ENCODE measurements at places on chromosomes 11 and 22.

- DNase-seq: no peak
These were observed 3.8 kb upstream of the TMEM134 start for GRCh38 chr11:67472882-67473281.

DNA sequence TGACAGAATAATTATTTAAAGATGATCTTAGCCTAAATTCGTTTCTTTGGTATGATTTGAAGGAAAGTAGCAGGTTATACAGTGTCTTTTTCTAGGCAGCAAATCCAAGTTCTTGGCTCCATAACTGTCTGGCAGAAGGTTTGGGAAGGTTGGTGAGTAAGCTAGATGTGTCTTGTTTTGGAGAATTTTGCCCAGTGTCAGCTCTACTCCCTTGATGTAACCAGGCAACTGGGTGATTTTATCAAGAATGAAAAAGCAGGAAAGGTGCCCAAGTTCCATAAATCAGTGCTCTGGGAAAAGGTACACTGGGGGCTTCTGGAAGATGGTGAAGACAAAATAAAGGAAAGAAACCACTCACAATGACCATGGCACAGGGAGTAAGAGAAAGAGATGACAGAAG is 71.5 kb upstream of the USP47 start:
- DNase-seq: no peak

DNA sequence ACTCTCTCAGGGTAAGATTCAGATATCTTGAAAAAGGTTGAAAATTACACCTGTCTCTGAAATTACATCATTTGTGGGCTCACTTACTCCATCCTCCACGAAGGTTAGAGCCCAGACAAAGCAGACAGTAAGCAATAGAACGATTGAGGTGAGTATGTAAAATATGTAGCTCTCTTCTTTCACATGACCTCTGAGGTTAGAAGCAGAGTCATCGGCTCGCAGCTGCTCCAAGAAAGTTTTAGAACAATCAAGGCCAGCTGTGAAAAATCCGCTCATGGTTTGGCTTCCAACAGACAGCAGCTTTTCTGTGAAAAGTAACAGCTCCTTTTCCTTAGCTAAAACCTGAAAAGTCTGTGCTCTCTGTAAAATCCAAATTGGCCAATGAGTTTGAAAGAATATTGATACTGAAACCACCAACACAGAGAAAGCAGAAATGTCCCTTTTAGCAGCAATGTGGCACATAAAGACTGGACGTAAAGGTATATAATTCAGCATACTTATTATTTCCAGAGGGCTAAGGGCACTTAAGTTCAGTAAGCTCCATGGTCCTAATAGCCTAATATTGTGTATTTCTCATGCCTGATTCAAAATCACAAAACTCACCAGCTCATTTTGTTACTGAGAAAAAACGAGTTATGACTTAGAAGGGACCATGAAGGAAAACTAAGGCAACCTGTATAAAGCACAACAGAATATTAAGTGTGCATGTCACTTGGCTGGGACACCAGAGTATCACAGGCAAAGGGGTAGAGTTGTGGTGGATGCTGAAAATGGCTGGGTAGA is 78.2 kb downstream of the FAM76B start:
- no peak for DNase-seq

DNA sequence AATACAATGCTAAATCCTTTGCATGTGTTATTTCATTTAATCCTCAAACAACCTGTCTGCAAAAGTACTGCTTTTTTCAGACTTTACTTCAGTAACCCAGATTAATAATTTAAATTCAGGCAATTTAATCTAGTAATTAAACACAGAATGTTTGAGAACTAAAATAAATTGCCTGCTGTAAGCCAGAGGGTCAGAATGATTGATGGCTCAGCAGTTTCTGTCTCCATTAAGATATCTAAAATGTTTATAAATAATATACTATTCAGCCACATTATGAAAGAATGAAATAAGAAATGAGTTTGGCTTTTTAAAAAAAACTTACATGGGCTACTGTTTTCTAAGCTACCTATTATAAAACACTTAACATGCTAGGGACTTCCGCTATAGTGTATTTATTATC is 846.0 kb downstream of the FAM181B start:
- DNase-seq: no peak

- no peak for DNase-seq
These were observed 26.5 kb upstream of the PSMA1 start for GRCh38 chr11:14546672-14547071.

GRCh38 chr22:36955691-36956090 is 42.3 kb downstream of the CSF2RB start:
- DNase-seq: no peak

DNA sequence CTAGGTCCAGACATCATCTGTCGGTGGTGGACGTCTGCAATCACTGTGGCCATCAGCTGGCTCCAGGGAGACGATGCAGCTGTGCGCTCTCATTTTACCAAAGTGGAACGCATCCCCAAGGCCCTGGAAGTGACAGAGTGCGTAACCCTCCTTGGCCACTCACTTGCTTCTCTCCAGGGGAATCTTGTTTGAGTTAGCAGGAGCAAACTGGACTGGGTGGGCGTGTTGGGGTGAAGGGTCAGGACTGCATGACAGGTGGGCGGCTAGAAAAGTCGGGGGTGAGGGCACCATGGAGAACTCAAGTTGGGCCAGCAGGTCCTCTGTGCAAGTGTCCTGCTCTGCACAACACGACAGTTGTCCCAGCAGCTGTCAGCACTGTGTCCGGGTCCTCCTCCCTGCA is 16.2 kb downstream of the SHISA8 start:
- no peak for DNase-seq

DNA sequence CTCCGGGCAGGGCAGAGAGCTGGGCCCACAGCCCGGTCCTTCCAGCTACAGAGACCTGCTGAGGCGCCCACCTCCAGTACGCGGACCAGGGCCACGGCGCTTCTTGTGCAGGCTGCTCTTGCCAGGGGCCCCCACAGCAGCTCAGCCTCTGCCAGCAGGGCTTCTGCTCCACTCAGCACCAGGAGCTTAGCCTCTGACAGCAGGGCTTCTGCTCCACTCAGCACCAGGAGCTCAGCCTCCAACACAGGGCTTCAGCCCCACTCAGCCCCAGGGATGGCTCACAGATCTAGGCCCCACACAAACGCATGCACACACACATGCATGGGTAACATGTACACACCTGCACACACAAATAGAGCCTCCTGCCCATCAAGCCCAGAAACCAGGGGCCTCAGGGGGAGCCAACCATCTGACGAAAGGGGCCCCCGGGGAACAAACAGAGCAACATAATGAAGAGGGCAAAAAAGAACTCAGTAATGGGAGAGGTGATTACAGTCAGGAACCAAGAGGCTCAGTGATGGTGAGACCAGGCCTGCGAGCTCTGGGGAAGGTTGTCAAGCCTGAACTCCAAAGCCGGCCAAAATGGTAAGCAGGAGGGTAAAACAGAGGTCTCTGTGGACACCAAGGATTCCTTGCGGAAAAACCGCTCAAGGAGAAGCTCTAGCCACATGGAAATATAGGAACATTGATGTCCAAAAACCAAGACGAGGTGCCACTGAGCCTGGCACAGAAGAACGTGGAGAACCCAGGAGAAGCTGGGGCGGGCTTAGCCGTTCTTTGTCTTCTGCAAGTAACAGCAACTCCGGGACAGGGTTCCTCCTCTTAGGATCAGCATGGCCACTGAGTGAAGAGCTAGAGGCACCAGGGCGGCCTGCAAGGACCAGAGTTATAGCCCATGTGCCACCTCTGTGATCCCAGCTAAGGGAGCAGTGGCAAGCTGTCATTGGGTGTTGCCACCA is 46.5 kb downstream of the GNB1L start:
- no peak for DNase-seq

DNA sequence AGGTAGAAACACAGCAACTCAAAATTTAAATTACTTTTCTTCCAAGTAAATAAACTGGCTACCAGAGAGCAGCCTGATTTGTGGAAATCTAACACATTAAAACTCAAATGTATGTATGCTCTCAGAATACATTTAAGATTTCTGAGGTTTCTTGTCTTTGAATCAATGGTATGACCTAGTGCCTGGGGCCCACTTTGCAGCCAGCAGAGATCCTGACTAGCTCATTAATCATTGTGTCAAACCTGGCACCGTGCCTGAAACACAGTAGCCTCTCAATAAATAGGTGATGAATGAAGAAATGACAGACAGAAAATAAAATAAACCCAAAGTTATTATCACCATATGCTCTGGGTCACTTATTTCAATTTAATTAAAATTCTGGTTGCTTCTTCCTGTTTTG is 176.2 kb upstream of the FAT3 start:
- no peak for DNase-seq

DNA sequence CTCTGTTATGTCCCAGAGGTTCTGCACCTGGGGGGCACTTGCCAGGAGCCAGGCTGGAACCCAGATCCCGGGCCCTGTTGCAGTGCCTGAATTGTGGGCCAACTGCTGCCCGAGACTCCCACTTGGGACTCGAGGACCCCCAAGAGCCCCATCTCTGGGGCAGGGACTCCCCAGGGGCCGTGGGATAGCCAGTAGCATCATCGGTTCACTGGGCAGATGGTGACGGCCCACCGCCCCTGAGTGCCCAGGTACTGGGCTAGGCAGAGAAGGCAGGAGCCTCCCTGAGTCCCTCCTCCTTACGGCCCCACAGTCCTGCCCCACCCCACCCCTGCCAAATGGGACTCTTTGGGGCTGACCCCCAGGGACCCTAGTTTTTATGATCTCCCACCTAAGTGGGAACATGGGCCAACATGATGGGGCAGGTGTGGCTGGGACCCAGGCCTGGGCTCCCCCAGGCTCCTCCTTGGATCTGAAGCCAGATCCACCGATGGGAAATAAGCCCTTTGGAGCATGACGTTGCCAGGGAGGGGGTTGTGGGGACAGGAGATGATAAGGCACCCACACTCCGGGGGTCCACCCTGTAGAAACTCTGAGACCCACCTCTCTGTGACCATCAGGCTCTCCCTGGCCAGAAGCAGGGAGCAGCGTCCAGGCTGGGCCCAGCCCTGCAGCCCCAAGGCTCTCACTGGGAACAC is 94.5 kb upstream of the FGF3 start:
- no peak for DNase-seq

DNA sequence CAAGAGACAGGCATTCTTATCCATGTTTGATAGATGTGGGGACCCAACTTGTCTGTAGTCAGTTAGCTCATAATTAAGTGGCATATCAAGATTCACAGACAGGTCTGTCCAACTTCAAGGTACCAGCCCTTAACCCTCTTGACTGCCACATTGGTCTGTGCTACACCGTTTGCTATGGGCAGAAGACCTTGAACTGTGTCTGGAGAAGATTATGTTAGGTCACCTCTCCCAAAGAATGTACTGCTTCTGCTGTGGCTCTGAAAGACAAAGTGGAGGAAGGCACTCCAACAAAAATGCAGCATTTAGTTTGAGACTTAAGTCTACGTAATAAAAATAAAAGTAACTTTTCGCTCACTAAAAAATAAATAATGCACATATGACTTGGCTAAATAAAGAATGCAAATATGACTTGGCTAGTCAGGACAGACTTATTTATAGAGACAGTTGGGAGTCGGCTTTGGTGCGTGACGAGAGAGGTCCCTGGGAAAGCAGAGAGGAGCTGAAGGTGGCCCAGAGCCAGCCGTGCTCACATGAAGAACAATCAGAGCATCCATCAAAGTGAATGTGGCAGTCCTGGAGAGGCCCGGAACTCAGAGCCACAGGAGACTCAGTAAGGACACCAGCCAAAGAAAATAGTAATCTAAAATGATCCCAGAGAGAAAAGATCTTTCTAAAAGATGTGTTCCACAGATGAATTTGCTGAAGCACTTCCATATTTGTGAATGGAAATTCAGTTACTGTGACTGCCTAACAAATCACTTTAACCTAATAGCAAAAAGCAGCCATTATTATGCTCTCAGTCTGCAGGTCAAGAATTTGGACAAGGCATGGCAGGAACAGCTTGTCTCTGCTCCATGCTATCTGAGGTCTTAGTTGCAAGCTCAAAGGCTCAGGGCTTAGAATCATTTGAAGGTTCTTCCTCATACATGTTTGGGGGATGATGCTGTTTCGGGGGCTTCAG is 35.0 kb downstream of the CWC15 start:
- no peak for DNase-seq

DNA sequence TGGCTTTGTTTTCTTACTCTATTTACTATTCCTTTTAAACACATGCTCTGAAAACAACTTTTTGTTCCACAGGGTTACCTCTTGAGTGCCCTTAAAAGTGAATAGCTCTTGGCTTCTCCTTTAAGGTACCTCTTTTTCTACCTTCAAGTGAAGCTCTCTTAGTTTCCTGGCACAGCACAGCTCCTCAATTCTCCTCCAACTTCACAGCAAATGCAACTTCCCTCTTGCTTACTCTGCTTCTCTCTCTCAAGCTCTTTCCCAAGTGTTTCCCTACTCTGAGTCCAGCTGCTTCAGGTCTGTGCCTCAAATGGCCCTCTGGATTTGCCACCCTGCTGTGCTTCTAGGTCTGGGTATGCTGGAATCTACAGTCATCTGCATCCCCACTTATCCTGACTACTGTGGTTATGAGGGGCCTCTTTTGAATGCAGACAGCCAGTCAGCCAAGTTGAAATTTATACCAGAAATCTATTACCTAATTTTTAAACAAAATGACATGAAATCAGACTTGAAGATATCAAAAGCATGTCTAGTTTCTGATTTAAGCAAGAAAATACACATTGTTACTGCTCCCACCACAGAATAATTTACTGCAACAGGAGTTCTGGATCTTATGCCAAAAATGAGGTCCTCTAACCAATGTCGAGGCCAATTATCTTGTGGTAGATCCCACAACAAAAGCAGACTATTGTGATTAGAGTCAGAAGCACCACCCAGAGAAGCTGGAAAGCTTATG is 371.1 kb downstream of the SOX6 start:
- no peak for DNase-seq

- DNase-seq: no peak
These were observed 419.2 kb downstream of the AASDHPPT start for GRCh38 chr11:106496677-106497076.

DNA sequence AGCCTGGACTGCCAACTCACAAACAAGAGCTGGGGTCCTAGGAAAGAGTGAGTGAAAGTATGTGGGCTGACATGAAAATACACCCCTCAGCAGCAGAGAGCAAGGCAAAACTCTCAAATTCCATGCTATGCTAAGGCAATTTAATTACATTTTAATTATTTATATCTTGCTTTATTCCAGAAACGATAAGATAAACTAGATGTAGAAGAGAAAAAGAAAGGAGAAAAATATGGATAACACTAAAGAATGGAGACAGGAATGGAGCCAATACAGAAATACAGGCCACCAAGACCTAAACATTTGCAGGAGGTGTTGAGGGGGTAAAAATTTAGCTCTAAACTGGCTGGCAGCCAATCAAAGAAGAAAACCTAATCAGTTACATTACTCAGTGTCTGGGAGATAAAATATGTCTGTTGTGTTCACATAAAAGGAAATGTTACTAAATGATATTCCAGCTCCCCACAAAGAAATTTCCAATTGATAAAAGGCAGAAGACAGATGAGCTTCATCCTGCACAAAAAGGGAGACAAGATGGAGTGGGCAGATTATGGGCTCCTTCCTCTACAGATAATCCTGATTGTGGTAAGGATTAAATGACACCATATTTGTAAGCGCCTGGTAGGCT is 223.5 kb upstream of the BLID start:
- DNase-seq: no peak

GRCh38 chr11:120893440-120894201 is 130.3 kb upstream of the TBCEL start:
- peak; percentile 32 for DNase-seq

Measured in GM20000 (cell line).